ENCODE measurements at places on chromosomes 5 and 9. TPM values are rescaled to one million over a fixed set of nuclear protein-coding genes. Genes with fewer than 3 reads are reported as not detected.

The CDH12 gene
- total RNA-seq: not detected

The KDM4C gene
- total RNA-seq: 74.5 TPM

The RLN2 gene
- total RNA-seq: 3.7 TPM

The PCDHGA8 gene
- total RNA-seq: 0.22 TPM

The ARAP3 gene
- 38.2 TPM for total RNA-seq
